NCI-H1694 treated with DMSO at 0.1 percent for 48 hours (cell line): ENCODE measurements at places on chromosomes 3 and 15.

DNA sequence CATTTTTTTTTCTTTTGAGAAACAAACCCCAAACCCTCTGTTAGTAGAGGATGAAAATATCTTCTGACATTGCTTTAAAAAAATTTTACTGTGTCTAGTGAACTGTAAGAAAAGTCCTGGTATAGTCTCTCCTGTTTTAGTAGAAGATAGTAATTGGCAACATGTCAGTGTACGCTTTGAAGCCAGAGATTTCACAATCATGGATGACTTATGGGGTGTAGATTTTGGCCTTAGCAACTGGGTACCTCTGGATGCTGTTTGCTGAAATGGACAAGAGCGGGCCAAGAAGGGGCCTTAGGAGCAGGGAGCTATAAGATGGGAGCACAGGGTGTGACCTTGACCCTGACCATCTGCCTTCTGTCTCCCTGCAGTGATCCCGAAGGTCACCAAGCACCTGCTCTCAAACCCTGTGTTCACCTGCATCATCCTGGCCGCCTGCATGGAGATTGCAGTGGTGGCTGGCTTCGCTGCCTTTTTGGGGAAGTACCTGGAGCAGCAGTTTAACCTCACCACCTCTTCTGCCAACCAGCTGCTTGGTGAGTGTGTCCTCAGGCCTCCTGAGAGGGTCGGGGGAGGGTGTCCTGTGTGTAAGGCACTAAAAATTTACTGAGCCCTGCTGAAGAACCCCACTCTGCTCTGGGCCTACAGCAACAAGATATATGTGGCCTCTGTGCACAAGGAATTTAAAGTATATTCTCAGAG lies 266.7 kb downstream of the SLCO3A1 start:
- DNase-seq, result no peak

- DNase-seq, result no peak
Measured at GRCh38 chr3:105731686-105732085, 137.1 kb downstream of the CBLB start.

DNA sequence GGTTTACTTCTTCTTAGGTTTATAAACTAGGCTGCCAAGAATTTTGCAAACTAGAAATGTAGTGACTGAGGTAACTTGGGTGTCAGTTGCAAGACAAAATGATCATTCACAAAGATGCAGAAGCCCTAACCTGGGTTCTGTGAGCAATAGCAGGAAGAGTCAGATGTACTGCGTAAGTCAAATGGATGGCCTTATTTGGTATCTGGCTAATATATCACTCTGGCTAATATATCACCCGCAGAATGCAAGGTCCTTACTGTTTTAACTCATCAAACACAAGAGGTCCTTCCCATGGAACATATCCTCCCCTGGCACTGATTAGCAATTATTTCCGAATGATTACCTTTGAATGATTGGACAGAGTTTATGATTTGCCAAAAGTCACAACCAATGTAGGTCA lies 37.4 kb downstream of the RBMS3 start:
- DNase-seq, result no peak

GRCh38 chr15:91535856-91536500 lies 317.5 kb upstream of the SLCO3A1 start:
- no peak for DNase-seq

DNA sequence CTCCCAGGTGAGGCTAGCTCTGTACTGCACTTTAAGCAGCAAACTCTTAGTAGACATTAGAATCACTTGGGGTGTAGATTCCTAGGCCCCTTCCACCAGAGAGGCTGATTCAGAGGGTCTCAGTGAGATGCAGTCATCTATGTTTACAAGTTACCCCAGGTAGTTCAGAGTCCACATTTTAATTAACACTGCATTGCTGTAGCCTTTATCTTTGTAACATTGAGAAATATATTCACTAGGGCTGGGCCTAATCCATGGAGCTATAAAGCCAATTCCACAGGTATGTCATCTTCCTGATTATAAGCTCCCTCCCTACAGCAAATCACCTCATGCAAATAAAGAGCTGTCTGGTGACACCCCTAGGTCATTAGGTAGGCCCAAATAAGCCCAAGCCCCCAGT lies 39.6 kb upstream of the STT3B start:
- DNase-seq, result no peak

DNA sequence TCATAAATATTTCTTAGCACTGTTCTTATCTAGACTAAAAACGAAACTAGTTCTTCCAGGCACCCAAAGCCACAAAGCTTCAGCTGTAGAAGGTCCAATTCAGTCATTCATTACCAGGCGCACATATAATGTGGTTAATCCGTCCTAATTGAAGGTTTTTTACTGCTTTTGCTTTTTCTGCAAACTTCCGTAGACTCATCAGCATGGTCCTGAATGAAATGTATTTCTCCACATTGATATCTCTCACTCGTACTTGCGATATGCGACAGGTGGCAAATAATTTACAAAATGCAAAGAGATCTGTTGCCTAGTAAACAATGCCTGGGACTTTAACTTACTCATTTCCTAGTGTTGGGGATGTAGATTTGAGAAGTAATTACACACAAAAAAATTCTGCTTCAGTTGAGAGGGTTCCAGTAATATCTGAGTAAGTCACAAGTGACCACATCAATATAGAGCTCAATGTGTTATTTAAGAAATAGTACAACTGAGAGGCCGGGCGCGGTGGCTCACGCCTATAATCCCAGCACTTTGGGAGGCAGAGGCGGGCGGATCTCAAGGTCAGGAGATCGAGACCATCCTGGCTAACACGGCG lies 75.0 kb upstream of the MBNL1 start:
- DNase-seq, result no peak

- DNase-seq, result no peak
Measured at GRCh38 chr15:75648156-75649000, 666 bp downstream of the SNX33 start.

GRCh38 chr15:98743177-98743576 lies 94.8 kb downstream of the IGF1R start:
- no peak for DNase-seq

DNA sequence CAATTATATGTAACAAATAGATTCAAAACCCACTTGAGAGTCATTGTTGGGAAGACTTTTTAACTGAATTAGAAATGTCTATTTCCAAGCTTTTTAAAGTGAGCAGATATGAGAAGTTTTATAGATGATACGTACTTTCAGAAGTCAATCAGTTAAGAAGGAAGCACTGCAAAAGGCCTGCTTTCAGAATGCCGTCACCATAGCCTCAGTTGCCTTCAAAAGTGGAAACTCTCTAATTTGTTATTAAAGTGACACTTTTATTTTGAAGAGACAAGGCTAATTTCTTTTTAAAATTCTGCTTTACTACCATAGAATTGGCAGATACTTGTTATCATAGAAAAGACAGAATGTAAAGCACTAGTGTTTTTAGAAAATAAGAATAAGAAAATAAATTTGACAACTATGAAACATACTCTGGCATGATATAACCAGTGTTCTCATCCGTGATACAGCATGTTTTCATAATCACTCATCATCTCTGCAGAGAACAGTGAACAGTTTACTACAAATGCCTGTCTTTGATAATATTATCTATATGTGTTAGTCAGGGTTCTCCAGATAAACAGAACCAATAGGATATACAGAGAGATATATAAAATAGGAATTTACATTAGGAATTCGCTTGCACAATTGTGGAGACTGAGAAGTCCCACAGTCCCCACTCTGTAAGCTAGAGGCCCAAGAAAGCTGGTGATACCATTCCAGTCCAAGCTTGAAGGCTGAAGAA lies 7.0 kb upstream of the PLD1 start:
- no peak for DNase-seq

DNA sequence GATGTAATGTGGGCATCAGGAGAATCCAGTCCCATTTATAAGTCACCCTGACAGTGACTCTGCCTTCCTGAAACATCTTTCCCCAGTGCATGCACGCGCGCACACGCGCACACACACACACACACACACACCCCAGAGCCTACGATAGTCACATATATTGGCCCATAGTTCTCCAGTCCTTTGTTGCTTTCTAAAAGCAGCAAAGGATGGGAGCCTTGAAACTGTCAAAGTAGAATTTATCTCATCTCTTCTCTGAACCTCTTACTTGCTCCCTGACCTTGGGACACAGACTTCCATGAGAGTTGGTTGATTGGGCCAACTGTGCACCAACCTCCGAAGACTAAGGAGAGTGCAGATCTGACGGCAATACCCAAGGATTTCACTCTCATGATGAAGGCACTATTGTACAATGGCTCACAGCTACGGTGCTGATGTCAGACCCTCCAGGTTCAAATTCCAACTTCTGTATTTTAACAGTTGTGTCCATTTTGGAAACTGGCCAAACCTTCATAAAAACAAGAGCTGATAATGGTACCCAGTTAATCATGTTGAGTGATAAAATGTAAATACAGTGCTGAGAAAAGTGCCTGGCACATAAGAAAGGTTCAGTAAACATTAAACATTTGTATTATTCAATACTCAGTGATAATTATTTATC lies 8.3 kb downstream of the CPA3 start:
- DNase-seq, result no peak

GRCh38 chr15:47724346-47724745 lies 7.0 kb downstream of the SEMA6D start:
- no peak for DNase-seq

GRCh38 chr15:70453238-70453637 lies 310.1 kb downstream of the UACA start:
- no peak for DNase-seq

DNA sequence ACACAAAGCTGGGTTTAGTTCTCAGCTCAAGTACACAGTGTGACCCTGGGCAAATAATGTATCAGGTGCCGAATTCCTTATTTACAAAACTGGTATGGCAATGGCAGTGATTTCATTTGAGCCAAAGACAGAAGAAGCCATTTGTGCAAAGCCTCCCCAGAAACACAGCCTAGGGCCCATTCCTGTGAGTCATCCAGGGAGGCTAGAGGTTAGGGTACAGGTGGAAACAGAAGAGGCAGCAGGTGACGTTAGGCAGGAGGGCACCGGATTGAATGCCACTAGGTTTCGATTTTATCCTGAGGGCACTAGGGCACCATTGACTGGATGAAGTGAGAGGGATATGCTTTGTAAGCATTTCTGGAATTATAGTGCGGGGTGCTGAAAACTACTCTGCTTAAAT lies 766.9 kb upstream of the NR2F2 start:
- DNase-seq, result no peak

GRCh38 chr15:40239693-40240618 lies 1.1 kb downstream of the PAK6 start:
- no peak for DNase-seq

- no peak for DNase-seq
Measured at GRCh38 chr3:120693439-120694171, 11.6 kb upstream of the HGD start.

- no peak for DNase-seq
Measured at GRCh38 chr3:184677344-184678316, 34.2 kb downstream of the MAGEF1 start.

DNA sequence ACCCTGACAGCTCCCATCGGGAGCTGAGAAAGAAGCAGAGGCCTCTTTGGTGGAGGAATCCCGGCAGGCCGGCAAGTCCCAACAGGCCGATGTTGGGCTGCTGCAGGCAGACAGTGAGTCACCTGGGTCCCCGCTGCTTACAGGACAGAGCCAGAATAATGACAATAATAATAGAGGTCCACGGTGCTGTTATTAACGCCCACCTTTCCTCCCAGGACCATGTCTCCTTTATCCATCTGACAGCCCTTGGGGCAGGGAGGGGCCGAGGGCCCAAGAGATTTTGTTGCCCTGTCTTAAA lies 29.3 kb upstream of the MAGEF1 start:
- DNase-seq, result no peak

- DNase-seq, result no peak
Measured at GRCh38 chr15:86540840-86541467, 461.3 kb downstream of the AGBL1 start.

DNA sequence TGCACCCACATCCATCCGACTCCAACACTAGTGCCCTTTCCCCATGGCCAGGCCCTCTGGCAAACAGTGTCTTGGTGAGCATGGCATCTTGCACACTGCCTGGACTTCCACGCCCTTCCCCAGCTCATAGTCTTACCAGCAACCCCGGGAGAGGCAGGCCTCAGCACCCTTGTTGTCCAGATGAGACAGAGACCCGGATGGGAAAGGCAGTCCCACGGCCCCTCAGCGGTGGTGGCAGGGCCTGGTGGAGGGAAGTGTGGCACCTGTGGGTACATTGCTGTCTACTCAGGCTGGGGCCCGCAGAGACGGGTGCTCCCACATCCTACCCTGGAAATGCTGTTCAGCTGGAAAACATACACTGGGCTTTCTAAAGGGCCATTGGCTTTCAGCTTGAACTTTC lies 28.4 kb downstream of the HDAC11 start:
- DNase-seq, result no peak

DNA sequence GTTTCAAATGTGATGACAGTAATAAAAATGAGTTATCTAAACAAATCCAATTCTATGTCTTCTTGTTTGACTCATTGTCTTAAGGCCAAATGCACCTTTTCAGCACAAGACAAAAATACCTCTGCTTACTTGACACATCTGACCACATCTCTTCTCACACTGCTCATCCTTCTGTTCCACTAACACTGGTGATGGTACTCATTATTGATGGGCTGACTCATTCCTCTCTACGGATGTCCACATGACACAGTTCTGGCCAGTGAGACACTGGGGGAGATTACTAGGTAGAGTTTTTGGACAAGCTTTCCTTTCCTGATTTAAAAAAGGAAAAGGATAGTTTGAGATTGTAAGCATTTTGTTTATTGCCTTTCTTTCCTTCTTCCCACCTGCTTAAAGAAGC lies 410.6 kb upstream of the THRB start:
- no peak for DNase-seq

- peak; percentile 28 for DNase-seq
Measured at GRCh38 chr3:44712455-44713075, at the start of gene ZNF502. ZNF502 (plus strand) TSS chr3:44712660; CDS start chr3:44720262, 7,602 bp downstream.

- DNase-seq, result no peak
Measured at GRCh38 chr15:29376590-29376989, 107.0 kb upstream of the NSMCE3 start.

- DNase-seq, result no peak
Measured at GRCh38 chr3:179292450-179292849, 30.4 kb upstream of the ZNF639 start.

DNA sequence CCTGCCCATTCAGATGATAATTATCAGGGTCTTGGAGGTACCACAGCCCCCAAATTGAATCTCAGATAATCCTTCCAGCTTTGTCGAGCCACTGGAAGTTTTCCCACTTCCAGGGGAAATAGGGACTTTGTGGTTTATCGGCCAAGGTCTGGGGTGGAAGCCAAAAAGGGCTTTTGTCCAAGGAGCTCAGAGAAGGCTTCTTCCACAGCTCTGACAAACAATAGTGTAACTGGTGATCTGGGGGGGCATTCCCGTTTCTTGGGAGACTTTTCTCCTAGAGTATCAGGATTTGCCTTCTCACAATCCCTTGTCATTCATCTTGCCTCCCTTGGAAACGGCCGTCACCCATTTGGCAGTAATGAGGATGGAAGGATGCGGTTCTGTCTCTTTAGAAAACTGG lies 18.4 kb downstream of the SRGAP3 start:
- DNase-seq, result no peak

- peak; percentile 23 for DNase-seq
Measured at GRCh38 chr15:66294157-66294931, 976 bp downstream of the DIS3L start.

GRCh38 chr15:83973816-83974215 lies 261.8 kb upstream of the GOLGA6L4 start:
- no peak for DNase-seq

- DNase-seq, result no peak
Measured at GRCh38 chr15:52438047-52438446, 90.6 kb downstream of the MYO5A start.

- peak; percentile 4 for DNase-seq
Measured at GRCh38 chr3:23888617-23889228, 28.1 kb downstream of the NKIRAS1 start.
